DMS79 treated with DMSO at 0.1 percent for 48 hours (cell line): ENCODE measurements at places on chromosomes 6 and 20.

DNA sequence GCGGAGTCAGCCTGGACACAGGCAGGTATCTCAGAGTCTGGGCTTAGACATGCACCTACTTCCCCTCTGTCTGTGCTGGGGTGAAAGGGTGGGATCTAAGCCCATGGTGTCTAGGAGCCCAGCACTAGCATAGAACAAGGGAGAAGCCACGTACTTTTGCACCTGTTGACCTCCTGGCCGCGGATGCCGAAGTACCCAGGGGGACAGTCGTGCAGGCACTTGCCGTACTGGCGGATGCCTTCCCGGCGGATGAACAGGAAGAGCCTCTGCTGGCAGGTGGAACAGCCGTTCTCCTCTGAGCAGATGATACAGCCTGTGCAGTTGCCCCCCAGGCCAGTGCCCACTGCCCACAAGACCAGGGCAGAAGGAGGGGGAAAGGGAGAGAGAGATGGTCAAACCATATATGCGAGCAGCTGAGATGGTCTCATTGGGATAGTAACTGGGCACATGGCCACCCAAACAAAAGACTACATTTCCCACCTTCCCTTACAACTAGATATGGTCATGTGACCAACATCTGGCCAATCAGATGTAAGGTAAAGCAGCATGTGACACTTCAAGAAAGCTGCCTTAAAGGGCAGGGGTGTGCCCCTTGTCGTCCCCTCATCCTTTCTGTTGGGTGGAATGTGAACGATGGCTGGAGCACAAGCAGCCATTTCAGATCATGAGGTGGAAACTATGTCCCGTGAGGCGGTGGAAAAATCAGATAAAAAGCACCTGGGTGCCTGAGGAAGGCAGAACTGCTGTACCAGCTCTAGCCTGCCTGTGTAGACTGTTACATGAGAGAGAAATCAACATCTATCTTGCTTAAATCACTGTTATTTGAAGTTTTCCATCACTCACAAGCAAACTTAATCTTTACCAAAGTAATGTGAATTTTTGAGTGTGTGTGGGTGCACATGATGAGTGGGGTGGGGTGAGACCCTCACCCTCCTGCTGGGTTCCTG lies 34.0 kb downstream of the RSPO4 start:
- no peak for DNase-seq

DNA sequence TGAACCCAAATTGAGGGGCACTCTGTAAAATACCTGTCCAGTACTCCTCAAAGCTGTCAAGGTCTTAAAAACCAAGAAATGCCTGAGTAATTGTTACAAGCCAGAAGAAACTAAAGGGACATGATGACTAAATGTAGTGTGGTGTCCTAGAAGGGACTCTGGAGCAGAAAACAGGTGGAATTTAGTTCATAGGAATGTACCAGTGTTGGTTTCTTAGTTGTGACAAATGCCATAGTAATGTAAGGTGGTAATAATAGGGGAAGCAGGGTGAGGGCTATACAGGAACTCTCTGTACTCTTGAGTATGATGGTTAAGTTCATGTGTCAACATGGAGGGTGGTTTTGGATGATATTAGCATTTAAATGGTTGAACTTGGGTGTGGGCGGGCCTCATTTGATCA lies 92.3 kb downstream of the CNBD2 start:
- no peak for DNase-seq

DNA sequence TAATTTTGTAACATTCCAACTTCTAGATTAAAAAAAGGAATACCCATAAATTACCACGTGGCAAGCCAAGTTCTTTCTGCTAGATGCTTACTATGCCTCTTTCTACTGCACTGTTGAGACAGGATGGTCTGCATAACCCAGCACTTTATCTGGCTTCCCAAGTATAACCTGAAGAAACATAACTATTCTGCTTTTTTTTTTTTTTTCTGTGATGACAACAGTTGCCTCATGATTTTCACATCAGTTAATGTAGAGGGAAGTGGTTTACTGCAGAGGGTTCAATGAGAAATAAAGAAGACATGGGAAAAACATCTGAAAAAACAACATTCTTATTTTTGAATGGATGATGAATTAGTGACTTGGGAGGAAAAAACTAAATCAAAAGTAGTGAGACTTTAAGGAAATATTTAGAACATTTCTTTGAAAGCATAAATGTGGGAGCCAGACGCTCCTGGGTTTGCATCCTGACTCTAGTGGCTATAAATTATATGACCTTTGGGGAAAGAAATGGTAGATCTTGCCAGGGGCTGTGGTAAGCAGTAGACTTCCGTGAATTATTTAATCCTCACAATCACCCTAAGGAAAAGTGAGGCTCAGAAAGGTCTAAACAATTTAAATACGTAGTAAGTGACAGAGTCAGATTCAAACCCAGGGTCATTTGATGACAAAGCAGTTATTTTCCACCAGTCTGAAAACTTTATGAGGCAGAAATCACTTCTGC lies 230.7 kb downstream of the PHACTR1 start:
- no peak for DNase-seq

DNA sequence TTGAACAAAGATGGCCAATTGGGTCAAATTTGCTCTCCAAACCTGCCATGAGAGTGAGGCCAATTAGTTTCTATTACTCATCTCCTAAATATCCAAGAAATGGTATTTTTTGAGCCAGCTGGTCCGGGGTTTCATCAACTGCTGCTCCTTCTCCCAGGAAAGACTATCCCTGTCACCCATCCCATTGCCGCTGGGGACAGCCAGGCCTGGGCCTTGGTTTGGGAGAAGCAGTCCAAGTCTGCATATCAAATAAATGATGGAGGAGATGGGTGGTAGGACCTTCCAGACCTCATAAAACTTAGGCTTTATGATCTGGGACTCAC lies 46.7 kb upstream of the TTPAL start:
- no peak for DNase-seq

- no peak for DNase-seq
Measured at GRCh38 chr6:126743076-126743475, 375.4 kb upstream of the RSPO3 start.

DNA sequence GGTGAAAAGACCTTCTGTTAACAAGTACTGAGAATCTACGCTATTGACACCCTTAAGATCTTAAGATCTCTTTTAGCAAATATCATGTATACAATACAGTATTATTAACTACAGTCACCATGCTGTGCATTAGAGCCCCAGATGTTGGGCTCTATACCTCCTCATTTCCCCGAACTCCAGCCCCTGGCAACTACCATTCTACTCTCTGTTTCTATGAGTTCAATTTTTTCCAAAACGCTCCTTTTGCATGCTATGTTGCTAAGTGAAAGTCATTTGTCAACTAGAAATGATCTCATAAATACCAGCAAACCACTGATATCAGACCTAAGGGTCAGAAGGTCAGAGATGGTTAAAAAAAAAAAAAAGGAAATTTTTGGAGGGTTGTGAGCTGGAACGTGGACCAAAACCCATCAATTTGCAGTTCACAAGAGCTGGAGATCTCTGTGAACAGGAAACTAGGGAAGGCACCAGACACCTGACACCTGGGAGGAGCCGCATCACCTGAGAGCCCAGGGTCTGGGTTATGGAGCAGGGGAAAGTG lies 122.0 kb upstream of the KCNK16 start:
- DNase-seq = no peak

DNA sequence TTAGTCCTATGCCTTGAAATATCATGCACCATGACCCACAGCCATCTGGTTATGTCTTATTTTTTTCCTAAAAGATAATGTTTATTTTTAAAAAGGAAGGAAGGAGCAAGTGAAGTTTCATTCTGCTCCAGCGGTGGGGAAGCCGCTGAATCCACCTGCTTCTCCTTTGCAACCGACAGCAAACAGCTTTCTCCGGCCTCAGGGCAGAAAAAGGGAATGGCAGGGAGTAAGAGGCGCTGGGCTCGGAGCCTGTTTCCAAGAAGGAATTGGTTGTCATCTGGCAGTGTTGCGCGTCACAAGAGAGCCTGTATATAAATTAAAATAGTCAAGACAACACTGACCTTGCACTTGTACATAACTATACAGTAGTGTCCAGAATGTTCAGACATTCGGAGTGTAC lies 14.2 kb downstream of the GFRA4 start:
- DNase-seq = peak; percentile 29

DNA sequence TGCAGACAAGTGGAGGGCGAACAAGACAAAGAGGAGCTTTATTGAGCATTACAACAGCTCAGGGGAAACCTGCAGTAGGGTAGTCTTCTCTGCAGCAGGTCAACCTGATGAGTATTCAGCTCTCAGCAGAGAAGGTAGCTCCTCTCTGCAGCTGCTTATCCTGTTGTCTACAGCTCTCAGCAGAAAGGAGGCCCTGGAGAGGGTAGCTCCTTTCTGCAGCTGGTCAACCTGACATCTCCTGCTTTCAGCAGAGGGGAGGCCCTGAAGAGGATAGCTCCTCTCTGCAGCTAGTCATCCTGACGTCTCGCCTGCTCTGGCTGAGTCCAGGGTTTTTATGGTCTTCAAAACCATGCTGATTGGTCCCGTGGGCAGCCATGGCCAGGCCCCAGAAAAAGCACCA lies 113.6 kb downstream of the CD24 start:
- no peak for DNase-seq

GRCh38 chr6:165847407-165848085 lies 184.5 kb upstream of the PDE10A start:
- no peak for DNase-seq

- DNase-seq = no peak
Measured at GRCh38 chr20:36932476-36933426, 18.8 kb downstream of the SAMHD1 start.

- peak; percentile 53 for DNase-seq
Measured at GRCh38 chr6:111210194-111210728, 123.0 kb downstream of the SLC16A10 start.

DNA sequence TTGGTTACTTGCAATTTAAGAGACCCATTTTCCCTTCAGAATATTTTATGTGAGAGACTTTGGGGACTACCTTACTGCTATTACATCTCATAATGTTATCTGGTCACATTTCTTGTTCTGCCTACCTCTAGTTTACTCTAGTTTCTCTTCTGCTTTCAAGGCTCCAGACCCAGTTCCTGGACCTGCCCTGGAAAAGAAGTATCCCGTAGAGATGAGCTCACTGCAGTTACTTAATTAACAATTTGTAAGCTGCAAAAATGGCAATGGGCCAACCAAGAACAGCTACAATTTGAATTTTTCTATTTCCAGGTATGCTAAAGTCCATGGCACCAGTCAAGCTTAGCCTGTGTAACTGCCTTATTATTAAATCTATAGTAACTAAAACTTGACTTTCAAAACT lies 25.0 kb downstream of the TAB2 start:
- DNase-seq = no peak

DNA sequence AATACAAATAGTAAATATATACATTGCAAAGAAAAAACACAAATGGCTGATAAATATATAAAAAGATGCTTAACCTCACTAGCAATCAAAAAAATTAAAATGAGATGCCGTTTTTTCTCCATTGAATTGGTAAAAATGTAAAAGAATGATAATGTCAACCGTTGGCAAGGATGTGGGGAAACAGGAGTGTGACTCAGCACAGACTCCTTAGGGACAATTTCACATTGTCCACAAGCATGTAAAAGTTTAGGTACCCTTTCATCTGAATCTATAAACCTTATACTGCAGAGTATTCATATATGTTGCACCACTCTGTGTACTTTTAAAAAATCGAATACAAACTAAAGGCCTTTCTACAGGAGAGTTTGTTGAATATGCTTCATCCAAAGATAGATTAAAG lies 143.1 kb upstream of the RREB1 start:
- no peak for DNase-seq

DNA sequence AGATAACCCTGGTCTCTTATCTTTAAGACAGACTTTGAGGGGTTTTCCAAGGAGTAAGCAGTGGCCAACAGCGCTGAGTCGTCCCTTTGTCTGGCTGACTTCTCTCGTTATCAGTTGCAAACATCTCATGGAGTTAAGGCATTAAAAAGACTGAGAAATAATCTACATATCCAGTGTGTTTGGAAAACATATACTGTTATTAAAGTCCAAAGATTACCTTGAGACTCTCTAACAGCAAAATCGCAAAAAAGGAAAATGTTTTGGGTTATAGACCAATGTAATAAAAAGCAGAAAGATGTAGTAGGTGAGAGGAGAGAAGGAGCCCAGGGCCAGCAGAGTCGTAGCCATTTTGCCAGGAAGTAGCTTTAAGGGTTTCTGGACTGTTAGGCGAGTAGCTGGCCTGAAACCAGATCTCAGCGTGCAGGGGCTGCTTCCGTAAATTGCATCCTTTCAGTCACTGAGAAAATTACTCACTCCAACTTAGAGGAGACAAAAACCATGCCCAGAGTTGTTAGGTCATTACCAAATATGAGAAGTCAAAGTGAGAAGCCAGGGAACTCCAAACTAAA lies 24.6 kb downstream of the MYLK4 start:
- DNase-seq = peak; percentile 45

DNA sequence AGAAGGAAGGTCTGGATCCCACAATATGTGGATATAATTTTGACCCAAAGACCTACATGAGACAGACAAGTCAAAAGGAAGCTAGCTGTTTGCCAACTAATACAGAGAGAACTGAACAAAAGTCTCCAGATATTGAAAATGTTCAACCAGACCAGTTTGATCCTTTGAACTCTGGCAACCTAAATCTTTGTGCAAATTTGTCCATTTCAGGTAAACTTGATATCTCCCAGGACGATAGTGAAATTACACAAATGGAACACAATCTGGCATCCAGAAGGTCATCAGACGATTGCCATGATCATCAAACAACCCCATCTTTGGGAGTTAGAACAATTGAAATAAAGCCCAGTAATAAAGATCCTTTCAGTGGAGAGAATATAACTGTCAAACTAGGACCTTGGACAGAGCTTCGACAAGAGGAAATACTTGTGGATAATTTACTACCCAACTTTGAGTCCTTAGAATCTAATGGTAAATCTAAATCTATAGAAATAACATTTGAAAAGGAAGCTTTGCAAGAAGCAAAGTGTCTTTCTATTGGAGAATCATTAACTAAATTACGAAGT lies 41.9 kb upstream of the SDHAF4 start:
- DNase-seq = no peak

GRCh38 chr6:132087391-132087790 lies 136.2 kb upstream of the CCN2 start:
- no peak for DNase-seq

DNA sequence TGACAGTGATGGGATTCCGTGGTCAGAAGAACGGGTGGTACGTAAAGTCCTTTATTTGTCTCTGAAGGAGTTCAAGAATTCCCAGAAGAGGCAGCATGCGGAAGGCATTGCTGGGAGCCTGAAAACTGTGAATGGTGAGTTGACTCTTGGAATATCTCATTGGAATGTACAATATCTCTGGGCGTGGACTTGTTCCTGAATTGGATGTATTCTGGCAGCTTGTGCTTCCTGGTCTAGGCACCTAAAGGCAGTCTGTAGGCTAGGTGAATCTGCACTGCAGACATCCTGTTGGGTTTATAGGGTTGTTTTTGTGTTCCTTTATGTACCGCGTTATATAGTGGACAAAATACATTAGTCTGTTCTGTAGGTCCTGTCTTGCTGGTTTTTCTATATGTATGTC lies 128.2 kb downstream of the JARID2 start:
- no peak for DNase-seq
